ENCODE measurements at places on chromosomes 7 and 10.

- DNase-seq = no peak
Measured at GRCh38 chr10:90777621-90778020, 80.2 kb downstream of the HTR7 start.

DNA sequence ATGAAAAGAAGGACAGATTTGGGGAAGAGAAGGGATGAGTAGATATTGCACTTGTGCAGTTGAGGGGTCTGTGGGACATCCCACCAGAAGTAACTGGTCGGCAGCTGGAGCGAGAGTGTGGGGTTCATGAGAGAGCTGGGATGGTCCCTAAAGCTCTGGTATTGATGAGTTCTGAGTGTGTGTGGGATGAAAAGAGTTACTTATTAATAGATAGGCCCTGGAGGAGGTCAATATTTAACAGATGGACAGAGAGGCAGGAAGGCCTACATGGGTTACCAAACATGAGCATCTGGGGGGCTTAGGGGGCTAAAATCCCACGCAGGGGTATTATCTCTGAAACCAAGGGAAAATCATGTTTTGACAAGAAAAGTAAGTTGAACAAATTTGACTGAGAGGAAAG is 95.7 kb upstream of the SFMBT2 start:
- no peak for DNase-seq

- DNase-seq = no peak
Measured at GRCh38 chr10:126022841-126023240, 126.5 kb downstream of the FANK1 start.

DNA sequence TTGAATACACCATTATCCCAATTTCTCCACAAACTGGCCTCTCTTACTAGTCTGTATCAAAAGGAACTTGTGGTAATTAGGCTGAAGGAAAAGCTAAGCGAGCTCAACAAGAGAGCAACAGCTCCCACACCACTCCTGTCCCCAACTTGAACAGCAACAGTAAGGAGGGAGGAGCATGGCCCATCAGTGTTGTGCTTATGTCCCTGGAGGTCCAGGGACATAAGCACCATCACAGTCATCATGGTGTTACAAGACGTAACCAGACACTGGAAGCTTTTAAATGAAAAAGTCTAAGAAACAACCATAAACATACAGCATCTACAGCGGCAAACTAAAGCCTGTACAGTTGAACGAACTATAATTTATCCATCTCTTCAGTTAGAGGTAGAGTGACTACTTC is 989 bp downstream of the ERLIN1 start:
- DNase-seq = no peak

DNA sequence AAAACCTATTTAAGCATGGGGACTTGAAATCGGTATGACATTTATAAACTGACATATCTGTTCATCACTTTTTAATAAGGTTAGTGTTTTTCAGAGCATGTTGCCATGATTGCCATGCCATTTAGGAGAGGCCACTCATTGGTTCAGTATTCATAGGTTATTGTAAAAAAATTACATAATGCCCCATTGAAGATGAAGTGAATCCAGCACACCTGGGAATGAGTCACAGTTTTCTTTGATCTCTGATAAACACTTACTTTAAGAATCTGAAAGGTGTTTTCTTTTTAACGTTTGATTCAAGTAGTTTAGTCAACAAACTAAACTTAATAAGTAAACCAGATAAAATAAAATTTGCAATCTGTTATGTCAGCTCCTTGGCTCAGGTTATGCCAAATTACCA is 278.3 kb downstream of the ARL4A start:
- DNase-seq = no peak

GRCh38 chr10:80154978-80155695 is 22.6 kb downstream of the PLAC9 start:
- DNase-seq = no peak

- DNase-seq = no peak
Measured at GRCh38 chr7:734214-734613, 7.1 kb upstream of the PRKAR1B start.

- DNase-seq = no peak
Measured at GRCh38 chr7:5671046-5671445, 110.4 kb downstream of the RNF216 start.

DNA sequence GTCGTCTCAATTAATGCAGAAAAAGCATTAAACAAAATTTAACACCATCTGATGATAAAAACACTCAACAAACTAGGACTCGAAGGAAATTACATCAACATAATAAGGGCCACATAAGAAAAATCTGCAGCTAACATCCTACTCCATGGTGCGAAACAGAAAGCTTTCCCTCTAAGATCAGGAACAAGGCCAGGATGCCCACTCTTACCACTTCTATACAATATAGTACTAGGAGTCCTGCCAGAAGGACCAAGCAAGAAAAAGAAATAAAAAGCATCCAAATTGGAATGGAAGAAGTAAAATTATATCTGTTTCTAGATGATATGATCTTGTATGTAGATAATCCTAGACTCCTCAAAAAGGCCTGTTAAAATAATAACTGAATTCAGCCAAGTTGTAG is 143.8 kb upstream of the GPR22 start:
- no peak for DNase-seq

- no peak for DNase-seq
Measured at GRCh38 chr10:127937915-127938463, 31.1 kb downstream of the PTPRE start.

DNA sequence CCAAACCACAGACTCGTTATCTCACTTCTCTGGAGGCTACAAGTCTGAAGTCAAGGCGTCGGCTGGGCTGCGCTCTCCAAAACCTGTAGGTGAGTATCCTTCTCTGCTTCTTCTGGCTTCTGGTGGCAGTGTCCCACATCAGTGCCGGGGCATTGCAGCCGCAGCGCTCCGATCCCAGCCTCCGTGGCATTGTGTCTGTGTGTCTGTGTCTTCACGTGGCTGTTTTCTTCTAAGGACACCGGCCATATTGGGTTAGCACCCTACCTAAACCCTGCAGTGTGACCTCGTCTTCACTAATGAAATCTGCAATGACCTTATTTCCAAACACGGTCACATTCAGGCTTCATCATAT is 584.9 kb upstream of the COBL start:
- DNase-seq = no peak

- DNase-seq = no peak
Measured at GRCh38 chr7:96196676-96197075, 125.2 kb downstream of the SLC25A13 start.

DNA sequence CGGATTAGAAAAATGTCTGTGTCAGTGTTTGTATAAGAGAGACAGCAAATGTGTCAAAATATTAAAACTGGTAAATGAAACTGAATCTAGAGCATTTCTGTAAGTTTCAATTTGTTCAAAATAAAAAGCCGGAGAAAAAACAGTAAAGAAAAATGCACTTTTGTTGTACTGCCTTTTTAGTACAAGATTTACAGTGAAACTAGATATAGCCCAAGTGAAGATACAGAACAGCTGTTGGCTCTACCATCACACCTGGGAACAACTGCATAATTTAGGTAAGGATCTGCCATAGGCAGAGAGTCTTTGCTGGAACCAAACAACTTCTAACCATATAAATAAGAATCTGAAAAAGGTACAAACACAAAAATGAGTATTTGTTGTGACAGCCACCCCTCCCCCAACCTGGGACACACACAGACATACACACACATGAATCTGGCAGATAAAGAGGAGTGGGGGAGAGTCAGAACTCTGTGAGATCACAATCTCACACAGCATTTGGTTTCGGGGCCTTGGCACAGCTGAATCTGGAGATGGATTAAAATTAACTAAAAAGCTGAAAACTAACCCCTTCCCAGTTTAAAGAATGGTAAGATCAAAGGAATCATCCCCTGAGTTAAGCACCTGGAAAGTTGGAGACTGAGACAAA is 54.8 kb downstream of the DPY19L1 start:
- DNase-seq = no peak

GRCh38 chr10:23281044-23281433 is 63.6 kb downstream of the C10orf67 start:
- no peak for DNase-seq

DNA sequence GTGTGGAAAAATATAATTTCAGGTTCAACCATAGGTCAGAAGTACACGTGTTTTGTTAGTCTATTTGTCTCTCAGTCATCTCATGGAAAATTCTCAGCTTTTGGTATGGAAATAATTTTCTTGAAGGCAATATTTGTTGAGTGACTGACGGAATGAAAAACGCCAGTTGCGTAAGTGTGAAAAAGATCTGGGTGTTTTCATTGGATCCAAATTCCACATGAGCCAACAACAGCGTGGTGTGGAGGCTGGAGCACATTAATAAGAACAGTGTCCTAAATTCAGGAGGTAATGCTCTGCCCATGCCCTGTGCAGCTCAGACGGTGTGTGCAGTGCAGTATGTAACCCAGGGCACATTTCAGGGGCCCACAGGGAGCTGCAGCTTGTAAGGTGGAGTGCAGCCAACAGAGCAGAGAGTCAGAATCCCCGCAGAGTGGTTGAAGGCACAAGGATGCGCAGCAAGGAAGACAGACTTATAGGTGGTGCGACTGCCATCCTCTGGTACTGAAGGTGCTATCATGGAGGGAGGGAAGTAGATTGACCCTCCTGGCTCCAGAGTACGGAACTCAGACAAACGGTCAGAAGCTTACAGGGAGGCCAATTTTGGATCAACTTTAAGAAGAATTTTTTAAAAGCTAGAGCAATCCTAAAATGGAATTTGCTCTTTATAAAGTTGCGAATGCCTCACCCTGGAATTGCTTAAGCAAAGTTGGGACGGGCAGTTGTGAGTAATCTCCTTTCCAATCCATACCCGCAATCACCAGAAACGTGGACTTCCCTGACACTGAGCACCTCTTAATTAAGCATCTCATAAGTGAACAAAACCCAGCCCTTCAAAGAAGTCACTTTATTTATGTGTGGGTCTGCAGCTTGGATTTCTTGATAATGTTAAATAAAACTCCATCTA is 38.0 kb downstream of the EGFR start:
- DNase-seq = no peak

DNA sequence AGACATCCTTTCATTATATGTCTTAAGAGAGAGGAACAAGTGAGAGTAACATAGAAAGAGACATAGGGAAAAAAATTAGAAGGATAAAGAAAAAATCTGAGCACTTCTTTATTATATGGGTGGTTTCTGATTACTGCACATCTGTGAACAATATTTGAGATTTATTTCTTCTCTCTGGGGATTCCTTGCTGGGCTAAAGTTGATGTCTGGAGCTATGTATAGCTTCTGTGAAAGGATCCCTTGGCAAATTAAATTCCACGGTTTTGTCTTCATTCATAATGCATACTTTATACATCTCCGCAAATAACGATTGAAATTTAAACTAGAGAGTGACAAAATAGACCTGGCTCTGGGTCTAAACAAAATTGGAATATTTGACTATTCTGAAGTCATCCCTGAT is 232.2 kb upstream of the CTBP2 start:
- DNase-seq = no peak

- no peak for DNase-seq
Measured at GRCh38 chr7:70554646-70555045, 577.3 kb upstream of the GALNT17 start.

GRCh38 chr10:75994357-75995040 is 563.1 kb downstream of the LRMDA start:
- no peak for DNase-seq

DNA sequence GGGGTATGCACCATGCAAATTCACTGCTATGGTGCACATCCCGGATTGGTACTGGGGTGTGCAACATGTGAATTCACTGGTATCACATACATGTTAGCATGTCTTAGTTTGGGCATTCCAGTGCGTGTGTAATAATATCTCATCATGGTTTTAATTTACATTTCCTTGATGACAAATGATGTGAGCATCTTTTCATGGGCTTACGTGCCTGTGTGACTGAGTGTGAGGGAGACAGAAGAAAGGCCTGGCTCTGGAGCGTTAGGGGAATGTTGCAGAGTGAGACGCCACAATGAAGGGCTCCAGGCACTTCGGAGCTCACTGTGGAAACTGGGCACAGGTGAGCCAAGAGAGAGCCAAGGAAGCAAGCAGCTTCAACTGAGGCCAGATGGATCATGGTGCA is 162.6 kb downstream of the UBE2H start:
- DNase-seq = no peak

- DNase-seq = no peak
Measured at GRCh38 chr10:68230268-68230667, 1.6 kb downstream of the ATOH7 start.

DNA sequence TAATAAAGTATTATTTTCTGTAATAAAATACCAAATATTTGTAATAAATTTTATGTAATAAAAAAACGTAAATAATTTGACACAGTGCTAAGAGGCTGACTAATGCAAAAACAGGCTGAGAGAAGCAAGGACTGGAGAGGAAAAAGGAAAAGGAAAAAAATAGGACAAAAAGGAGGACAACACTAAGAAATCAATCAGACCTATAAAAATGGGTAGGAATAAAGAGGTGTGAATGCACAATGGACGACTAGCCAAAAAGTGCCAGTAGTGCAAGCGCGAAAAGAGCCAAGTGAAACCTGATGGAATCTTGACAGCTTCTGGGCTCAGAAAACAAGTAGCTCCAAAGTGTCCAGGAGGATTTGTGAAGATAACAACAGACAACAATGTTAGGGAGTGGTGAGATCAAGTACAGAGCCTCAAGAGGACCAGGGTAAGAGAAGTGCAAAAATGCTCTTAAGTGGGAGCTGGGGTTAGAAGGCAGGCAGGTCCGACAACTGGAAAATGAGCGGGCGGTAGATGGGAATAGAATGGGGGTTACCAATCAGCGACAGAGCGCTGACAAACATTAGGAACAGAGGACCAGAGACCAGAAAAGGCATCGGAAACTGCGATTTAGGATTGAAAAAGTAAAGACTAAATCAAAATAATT is 1.2 kb downstream of the BRAF start:
- peak; percentile 25 for DNase-seq

DNA sequence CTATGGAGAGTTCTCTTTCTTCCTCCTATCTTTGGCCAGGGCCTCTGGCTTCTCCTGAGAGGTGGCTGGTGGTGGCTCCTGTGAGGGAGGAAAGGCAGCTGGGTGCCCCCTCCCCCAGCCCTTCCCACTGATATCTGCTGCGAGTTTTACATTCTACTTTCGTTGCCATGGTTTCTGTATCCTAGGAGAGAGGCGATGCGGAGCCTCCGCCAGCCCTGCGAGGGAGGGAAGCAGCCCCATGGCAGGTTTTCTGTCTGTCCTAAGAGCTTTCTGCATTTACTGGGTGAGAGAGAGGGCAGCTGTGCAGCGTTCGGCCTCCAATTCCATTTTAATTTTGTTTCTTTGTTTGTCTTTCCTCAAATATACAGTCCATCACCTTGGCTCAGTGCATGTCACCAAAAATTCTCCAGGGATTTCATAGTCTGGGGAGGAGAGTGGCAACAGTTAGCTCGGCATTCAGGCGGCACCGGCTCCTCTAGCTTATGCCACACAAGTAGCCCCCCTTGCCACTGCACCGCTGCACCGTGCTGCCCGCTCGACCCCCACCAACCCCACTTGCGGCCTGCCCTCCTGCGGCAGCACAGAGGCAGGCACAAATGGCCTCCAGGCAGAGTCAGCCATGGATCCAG is 20.4 kb downstream of the DNAJB12 start:
- no peak for DNase-seq

DNA sequence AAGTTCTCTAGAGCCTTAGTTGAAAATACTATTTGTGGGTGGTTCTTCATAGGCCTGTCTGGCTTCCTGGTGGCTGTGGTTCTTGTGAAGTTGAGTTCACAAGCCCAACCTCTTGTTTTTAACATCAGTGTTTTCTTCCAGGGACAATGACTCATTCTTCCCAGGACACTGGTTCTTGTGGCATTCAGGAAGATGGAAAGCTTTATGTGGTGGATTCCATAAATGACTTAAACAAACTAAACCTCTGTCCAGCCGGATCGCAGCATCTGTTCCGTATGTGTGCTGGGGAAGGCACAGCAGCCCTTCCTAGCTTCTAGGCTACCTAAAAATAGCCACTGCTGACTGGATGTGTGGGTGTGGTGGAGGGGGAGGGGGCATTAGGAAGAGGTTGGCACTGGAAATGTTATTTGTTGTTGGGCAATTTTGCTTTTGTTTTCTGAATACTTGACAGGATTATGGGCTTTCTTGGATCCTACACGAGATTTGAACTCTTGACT is 3.9 kb downstream of the LSMEM1 start:
- peak; percentile 93 for DNase-seq

All from kidney capillary endothelial cell (primary cell).